ENCODE measurements at places on chromosomes 16 and 17.
A peak's percentile ranks its signal among the peaks of the same experiment; 100 is the strongest.

DNA sequence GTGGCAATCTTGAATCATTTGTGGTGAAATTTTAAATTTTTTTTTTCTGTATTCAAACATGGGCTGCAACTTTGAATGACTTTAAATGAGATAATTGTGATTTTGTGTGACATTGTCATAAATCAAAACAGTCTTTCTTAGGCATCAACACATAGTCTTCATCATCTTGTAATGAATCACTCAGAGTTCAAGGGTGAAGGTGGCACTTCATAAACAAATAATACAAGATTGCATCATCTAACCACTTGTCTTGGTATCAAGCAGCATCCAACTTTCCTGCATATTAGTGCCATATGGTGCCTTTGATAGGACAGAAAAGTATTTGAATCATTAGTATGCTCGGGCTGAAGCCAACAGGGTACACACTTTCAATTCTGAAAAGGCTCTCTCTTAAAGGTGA, 392.4 kb upstream of the GOT2 start:
- no peak for DNase-seq

GRCh38 chr17:33874617-33875060, 380.4 kb upstream of the CCL2 start:
- no peak for DNase-seq

GRCh38 chr17:17401271-17401781, 75.5 kb upstream of the MED9 start:
- peak; percentile 39 for DNase-seq

GRCh38 chr16:4315186-4316107, at the start of gene GLIS2:
Gene GLIS2 (plus strand): TSS chr16:4316067. CDS start chr16:4332281, 16,214 bp downstream.
- DNase-seq = peak; percentile 87

- DNase-seq = no peak
Observed at GRCh38 chr17:82334204-82334621, 647 bp upstream of the SECTM1 start.

DNA sequence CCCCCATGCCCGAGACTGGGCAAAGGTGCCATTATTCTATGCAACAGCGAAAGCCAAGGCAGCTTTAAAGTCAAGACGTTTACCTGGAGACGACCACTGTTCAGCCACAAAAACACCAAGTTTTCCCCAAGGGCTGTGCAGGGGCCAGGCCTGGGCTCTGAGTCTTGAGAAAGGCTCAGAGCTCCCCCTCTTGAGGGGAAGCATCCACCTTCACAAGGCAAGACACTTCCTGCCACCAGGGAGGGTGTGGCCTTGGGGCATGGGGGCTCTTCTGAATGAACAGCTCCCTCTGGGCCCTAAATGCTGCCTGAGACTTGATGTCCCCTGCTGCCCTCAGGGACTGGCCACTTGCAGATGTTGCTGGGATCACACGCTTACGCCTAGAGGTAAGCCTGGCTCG, 26.5 kb downstream of the PDIA2 start:
- no peak for DNase-seq

- DNase-seq = no peak
Observed at GRCh38 chr17:75920045-75920560, 15.4 kb upstream of the MRPL38 start.

DNA sequence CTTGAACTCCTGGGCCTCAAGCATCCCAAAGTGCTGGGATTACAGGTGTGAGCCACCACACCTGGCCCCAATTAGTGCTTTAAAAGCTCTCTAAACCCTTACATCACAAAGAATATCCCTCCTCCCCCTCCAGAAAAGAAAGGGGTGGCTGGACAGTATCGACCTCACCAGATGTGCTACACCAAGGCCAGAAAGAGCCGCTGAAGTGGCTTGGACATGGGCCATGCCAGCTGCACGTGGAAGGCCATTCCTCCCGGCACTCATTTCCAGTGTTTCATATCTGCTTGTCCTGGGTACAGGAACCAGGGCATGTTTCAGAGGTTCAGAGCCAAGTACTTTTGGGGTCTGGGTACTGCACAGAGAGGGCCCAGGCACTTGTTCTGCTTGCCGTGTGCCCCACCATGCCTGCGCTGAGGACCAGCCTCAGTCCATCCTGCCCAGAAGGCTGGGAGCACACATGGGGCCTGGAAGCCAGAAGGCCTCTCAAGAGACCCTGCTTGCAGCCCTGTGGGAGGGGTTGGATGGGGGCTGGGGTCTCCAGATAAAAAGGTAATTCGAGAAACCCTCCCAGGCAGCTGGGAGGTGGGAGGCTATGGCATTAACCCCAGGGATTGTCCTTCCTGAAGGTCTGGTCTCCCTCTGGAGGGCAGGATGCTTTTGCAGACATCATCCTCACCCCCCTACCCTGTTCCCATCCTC, 3.5 kb upstream of the SRRM2 start:
- no peak for DNase-seq
